RPMI8226 (cell line): ENCODE measurements at places on chromosomes 12 and 14.

DNA sequence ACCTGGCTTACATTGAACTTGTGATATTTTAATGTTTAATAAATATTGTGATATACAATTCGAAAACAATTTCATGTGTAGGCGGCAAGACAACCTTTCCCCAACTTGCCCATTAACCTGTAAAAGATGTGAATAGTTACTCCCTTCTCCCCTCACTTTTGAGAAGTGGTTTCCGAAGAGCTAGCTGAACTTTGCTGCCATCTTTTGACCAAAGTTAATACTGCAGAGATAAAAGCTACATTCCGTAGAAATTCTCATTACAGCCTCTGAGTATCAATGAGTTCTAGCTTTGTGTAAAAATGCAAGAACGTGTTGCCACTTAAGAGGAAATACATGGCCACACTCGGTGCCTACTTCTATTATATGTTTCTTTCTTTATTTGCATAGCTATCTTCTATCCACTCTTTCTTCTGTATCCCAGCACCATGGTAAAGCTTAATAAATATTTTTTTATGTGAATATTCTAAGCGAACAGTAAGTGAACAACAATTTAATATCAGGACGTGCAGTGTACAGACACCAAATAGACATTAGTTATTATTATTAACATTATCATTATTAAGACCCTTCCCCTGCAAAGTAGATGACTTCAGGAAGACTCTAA is 105.1 kb upstream of the TMEM260 start:
- peak; percentile 40 for DNase-seq

- DNase-seq, result no peak
Measured at GRCh38 chr12:57692500-57692899, 1.4 kb upstream of the OS9 start.

GRCh38 chr12:10448236-10448635 is 4.9 kb downstream of the KLRC1 start:
- no peak for DNase-seq

DNA sequence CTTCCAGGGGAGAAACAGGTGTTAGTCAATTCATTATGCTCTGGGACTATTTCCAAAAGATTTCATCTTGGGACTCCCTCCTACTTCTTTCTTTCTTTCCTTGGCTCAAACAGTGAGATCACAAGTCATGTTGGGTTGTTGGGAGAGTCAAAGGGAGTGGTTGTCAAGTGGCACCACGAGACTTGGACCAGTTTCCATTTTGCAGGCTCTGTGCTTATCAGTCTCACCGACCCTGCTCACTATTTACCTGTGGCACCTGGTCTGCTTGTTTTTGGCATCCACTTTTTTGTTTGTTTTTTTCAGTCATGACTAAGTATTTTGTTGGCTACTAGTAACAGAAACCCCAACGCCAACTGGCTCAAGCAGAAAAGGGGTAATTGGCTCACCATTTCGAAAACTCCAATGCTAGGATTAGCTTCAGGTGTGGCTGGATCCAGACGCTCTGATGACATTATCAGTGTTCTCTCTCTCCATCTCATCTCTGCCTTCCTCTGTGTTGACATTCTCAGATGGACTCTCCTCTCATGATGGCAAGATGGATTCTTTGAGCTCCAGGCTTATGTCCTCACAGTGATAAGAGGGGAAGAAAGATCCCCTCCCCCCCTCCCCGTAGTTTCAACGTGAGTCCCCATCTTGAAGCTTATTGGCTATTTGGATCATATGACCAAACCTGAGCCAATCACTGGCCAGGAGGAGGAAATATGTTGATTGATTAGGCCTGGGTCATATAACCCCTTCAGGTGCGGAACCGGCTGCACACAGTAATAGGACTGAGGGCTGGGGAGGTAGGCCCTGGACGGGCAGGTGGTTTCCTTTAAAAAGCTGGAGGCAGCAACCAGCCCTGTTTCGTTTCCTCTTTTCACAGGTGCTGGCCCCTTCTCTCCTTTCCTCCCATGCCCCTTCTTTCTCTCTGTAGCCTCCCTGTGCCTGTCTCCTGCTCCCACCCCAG is 84.2 kb downstream of the AACS start:
- DNase-seq, result peak; percentile 93

DNA sequence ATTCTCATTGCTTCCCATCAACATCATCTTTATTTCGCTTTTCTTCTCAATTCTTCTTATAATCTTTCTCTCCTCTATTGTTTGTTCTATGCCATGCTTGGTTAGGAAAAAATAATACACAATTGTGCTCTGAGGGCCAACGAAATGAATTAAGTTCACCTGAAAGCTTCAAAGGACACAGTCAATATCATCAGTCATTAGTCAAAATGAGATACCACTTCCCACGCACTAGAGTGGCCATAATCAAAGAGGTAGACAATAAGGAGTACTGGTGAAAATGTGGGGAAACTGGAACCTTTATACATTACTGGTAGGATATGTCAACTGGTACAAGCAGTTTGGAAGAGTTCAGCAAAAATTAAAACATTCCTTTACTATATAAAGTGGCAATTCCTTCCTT is 91.5 kb downstream of the TMTC1 start:
- no peak for DNase-seq

GRCh38 chr14:65962952-65963351 is 523.2 kb upstream of the CCDC196 start:
- DNase-seq, result no peak

- no peak for DNase-seq
Measured at GRCh38 chr14:104571246-104571645, 8.3 kb upstream of the C14orf180 start.
